ENCODE measurements at places on chromosomes 3 and 15. TPM values are rescaled to one million over a fixed set of nuclear protein-coding genes. Genes with fewer than 3 reads are reported as not detected.

The ARPP21 gene
- 1.0 TPM for polyA plus RNA-seq

The KCNH8 gene
- polyA plus RNA-seq, result 1.1 TPM

The BOC gene
- 21.9 TPM for polyA plus RNA-seq

The SIDT1 gene
- polyA plus RNA-seq, result 3.8 TPM

The IRAK2 gene
- polyA plus RNA-seq, result 0.65 TPM

All from right renal pelvis (tissue), 4 donors.